ENCODE measurements at places on chromosomes 11 and 22.

DNA sequence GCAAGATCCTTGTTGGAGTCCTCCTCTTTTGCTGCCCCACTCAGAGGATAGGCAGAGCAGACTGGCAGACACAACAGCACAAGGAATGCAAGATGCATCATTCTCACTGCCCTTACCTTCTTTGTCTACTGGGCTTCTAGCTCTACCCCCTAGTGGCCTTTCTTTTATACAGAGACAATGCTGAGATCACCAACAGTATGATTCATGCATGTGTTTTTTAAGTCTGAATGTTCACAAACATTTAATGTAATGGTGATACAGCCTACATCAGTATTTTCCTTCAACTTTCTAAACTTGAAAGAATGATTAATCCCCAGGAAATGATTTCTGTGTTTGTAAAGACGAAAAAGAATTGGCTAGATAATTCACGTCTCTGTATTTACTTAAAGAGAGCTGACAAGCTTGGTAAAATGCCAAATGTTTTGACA, at the start of gene MMP10:
MMP10 (minus strand) TSS at position 138 of the 428 bp plus-strand sequence; CDS start at position 101, 37 bp downstream.
- no peak for DNase-seq

GRCh38 chr11:125078016-125078415, 14.9 kb downstream of the SLC37A2 start:
- no peak for DNase-seq

GRCh38 chr11:130211144-130211543, 51.6 kb downstream of the ST14 start:
- no peak for DNase-seq

DNA sequence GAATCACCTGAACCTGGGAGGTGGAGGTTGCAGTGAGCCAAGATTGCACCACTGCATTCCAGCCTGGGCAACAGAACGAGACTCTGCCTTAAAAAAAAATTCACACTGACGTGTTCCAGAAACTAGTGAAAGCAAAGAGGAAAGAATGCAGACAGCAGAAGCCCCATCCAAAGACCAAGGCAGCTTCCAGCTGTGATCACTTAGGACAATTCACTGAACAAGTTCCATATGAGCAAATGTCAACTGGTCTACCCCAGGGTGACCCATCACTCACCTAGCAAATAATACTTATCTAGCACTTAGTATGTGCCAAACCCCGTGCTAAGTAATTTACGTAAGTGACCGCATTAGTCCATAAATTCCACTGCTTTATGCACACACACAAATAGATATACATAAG, 138.9 kb downstream of the LARGE1 start:
- no peak for DNase-seq

- DNase-seq: no peak
Observed at GRCh38 chr11:13016415-13016814, 7.3 kb downstream of the RASSF10 start.

DNA sequence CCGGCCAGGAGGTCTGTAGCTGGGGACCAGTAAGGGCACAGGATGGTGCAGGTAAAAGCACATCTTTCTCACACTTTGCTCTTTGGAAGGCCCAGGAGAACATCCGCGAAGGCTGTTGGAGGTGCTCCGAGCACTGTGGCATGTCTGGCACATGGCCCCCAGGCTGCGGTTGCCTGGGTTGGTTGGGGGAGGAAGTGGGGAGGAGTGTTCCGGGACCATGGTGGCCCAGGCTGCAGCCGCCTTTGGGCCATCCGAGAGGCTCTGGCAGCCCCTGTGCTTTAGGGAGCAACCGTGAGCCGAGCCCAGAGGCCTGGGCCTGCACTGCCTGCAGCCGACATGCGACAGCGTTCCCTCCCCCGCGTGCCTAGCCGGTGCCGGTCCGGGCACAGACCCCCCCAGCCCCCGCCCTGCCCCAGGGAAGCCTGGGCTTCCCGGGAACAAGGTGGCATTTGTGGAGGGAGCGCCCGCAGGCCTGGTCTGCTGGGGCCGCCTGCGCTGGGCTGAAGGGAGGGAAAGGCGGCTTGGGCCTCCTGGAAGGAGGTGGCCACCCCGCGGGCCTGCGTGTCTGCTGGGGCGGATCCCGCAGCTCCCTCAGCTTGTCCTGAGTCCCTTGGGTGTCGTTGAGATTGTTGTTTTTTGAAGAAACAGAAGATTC, 57.9 kb downstream of the GRAMD4 start:
- no peak for DNase-seq

DNA sequence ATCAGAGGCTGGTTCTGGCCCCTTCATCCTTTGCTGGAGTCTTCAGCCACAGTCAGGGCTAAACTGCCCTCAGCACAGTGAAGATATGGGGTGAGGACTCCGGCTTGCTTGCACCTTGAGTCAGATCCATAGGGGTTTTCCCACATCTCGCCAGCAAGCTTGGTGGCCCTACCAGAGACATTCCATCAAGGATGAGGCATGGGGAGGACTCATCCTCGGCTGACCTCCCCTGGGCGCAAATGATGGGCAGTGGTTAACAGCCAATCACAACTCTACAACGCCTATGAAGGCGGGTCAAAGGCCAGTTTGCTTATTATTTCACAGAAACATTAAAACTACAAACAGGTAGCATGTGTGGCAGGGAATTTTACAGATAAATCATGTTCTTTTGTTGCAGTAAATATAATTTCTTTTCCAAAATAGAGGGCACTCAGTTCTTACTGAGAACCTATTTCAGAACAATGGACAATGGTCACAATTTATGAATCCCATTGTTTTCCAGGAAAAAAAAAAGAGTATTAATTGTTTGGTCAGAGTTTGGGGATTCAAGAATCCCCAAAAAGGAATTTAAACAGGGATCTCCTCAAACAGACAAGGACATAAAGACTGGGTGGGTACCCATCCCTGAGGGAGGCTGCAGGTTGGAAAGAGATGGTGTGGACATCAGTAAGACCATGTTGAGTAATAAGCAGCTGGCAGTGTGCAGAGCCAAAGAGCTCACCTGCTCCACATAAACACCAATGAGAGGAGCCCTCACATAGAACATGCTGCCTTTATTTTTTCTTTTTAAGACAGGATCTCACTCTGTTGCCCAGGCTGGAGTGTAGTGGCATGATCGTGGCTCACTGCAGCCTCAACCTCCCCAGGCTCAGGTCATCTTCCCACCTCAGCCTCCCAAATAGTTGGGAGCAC, 14.8 kb downstream of the PLAAT3 start:
- no peak for DNase-seq

GRCh38 chr11:40838181-40838683, 621.2 kb downstream of the LRRC4C start:
- no peak for DNase-seq

DNA sequence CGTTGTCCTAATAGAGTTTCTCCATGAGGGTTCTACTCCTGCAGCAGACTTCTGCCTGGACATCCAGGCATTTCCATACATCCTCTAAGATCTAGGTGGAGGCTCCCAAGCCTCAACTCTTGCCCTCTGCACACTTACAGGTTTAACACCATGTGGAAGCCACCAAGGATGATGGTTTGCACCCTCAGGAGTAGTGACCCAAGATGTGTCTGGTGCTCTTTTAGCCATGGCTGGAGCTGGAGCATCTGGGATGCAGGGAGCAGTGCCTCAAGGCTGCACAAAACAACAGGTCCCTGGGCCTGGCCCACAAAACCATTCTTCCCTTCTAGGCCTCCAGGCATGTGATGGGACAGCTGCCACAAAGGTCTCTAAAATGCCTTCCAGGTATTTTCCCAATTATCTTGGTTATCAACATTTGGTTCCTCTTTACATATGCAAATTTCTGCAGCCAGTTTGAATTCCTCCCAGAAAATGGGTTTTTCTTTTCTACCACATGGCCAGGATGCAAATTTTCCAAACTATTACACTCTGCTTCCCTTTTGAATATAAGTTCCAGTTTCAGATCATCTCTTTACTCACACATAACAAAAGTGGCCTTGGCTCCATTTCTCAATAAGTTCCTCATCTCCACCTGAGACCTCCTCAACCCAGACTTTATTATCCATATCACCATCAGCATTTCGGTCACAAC, 69.5 kb upstream of the GNAZ start:
- no peak for DNase-seq

DNA sequence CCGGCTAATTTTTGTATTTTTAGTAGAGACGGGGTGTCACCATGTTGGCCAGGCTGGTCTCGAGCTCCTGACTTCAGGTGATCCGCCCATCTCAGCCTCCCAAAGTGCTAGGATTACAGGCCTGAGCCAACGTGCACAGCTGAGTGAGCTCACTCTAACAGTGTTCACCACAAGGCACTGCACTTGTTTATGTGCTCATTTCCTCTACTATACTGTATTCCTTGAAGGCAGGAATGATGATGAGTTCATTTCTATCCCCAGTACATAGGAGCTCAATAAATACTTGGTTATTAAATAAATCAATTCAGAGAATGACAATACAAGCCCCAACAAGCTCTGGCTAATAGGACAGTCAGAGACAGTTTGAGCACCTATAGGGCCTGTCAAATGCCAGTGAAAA, 29.1 kb downstream of the ALG8 start:
- DNase-seq: no peak

GRCh38 chr11:17382046-17382728, 6.3 kb downstream of the KCNJ11 start:
- DNase-seq: no peak

- DNase-seq: no peak
Observed at GRCh38 chr11:33655842-33656600, 44.6 kb downstream of the C11orf91 start.

DNA sequence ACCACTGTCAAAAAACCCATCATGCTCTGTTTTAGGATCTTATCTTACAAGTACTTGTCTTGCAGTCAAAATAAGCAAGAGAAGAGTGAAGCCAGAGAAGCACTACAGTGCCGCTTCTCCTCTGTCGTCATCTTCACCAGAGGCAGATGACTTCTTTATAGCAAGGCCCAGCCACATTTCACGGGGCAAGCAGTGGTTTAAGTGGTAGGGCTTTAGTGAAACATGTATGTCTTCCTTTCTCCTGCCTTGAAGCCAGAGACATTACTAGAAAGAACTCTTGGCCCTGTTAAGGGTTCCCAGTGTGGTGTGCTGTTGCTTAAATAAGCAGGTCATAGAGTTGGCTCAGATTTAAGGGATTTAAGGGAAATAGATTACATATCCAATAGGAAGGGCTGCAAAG, 42.9 kb upstream of the DEPDC7 start:
- DNase-seq: no peak

GRCh38 chr22:49112176-49112575, 715.5 kb downstream of the BRD1 start:
- no peak for DNase-seq

- no peak for DNase-seq
Observed at GRCh38 chr11:123558536-123559315, 95.7 kb downstream of the SCN3B start.

GRCh38 chr11:70952191-70952590, 300.2 kb downstream of the SHANK2 start:
- DNase-seq: no peak

GRCh38 chr22:28904211-28904896, 21.0 kb downstream of the ZNRF3 start:
- no peak for DNase-seq

- no peak for DNase-seq
Observed at GRCh38 chr11:88012456-88012855, 162.8 kb downstream of the RAB38 start.

- DNase-seq: no peak
Observed at GRCh38 chr11:116647305-116648080, 125.3 kb downstream of the BUD13 start.

DNA sequence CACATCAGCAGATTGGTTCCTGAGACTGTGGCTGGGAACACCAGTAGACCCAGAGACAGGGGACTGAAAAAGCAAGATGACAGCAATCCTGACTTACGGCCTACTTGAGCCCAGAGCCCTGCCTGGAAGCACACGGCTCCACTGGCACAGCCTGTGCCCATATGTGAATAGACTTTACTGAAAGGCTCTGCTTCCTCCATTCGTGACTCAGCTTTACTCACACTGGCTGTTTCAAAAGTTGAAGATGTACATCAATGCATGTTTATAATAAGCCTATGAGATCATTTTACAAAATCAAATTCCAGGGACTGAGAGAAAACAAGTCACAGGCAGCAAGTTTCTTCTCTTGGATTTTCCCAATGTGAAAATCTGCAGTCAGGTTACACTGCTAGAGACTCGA, 134.6 kb upstream of the TEAD1 start:
- DNase-seq: no peak

GRCh38 chr11:125201525-125202141, 37.1 kb downstream of the PKNOX2 start:
- no peak for DNase-seq

DNA sequence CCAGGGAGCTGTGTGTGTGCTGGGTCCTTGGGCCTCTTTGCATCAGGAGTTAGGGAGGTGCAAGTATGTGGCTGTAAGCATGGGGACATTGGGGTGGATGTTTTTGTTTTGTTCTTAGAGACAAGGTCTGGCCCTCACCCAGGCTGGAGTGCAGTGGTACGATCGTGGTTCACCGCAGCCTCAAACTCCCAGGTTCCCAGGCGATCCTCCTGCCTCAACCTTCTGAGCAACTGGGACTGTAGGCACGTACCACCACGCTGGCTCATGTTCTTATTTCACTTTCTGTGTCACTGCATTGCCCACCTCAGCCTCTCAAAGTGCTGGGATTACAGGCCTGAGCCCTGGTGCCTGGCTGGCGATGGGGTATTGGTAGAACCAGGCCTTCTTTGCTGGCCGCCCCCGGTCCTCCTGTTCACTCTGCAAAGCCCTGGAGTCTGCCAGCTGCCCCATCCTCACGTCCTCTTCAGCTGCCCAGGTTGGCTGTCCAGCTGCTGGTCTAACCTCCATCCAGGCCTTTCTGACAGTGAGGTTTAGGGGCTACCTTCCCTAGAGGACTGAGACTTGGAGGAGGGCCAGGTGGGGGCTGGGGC, 851 bp upstream of the GRAMD4 start:
- DNase-seq: no peak

GRCh38 chr22:40238425-40239344, 61.0 kb downstream of the TNRC6B start:
- no peak for DNase-seq

DNA sequence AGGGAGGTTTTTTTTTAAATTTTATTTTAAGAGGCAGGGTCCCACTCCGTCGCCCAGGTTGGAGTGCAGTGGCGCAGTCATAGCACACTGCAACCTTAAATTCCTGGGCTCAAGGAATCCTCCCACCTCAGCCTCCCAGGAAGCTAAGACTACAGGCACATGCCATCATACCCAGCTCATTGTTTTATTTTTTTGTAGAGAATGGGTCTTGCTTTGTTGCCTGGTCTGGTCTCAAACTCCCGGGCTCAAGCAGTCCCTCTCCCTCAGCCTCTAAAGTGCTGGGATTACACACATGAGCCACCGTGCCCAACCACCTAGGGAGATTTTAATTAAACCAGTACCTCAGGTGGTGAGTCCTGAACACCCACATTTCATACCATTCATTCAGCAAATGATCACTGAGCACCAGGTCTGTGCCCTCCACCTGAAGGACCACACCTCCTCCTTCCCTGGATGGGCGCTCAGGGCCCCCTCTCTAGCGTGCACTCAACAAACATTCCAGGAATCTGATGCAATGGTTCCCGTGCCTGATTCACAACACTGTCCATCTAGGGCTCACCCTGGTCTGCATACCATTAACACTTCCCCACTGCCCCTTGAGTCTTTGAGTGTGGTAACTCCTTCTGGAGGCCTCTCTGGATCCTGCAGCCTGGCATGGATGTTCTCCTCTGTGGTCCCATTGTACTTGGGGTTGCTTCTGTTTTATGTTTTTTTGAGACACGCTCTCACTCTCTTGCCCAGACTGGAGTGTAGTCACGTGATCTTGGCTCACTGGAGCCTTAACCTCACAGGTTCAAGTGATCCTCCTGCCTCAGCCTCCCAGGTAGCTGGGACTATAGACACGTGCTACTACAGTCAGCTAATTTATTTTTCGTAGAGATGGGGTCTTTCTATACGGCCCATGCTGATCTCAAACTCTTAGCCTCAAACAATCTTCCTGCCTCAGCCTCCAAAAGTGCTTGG, 9.6 kb upstream of the MYH9 start:
- DNase-seq: no peak
